Fibroblast of pulmonary artery (primary cell): ENCODE measurements at places on chromosomes 16 and 17.

- no peak for DNase-seq
These were observed 206.9 kb upstream of the CACNG5 start for GRCh38 chr17:66627985-66628384.

DNA sequence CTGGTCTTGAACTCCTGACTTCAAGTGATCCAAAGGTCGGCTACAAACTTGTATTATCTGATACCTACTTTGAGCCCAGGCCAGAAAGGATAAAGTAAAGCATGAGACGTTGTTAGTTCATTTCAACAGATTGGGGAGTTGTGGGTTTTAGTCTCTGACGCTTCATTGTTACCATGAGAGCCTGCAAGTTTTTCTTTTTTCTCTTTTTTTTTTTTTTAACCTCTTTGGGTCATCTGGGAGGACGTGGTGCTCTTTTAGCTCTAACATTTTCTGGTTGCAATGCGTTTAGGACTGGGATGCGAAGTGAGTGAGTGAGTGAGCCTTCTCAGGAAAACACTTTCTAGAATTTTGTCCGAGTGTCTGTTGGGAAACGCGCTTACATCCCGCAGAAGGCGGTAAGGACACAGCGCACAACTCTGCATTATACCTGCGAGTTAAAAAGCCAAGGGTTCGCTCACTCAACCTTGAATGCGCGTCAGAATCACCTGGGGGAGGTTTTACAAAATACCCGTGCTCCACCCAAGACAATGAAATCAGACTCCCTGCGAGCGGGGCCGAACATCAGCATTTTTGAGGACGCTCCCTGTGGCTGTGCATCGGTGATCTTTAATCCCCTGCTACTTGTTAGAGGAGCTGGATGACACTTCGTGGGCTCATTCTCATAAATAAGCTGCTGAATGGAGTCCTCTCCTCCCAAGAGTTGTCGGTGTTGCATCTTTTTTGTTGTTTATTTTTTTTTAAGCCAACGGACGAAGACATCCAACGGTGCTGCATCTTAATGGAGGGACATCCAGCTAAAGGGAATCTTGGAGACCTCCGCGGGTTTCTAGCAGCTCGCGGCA lies 629 bp upstream of the RNF135 start:
- DNase-seq = peak; percentile 10

DNA sequence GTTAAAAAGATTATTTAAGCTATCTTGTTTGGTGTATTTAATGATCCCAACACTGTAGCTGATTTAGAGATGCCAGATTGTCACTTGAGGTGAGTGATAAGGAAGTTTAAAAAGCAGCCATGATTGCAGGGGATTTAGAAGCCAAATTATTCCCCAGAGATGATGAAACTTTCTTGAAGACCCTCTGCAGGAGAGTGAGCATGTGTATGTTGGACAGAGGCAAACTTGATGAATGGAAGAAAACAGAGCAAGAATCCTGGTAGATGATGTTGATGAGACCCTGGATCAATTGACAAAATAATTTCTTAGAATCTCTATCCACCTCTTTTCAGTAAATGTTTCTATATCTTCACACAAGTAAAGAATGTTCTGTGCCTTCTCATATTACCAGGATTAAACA lies 14.4 kb upstream of the ADAMTS18 start:
- no peak for DNase-seq

GRCh38 chr16:2710711-2711231 lies 9.3 kb downstream of the PRSS27 start:
- no peak for DNase-seq

GRCh38 chr16:2597560-2597902 lies 59.7 kb downstream of the PDPK1 start:
- DNase-seq = no peak

GRCh38 chr16:2022723-2023091 lies 3.1 kb downstream of the NPW start:
- peak; percentile 62 for DNase-seq

- no peak for DNase-seq
These were observed 10.5 kb downstream of the CDK5RAP3 start for GRCh38 chr17:47981462-47981861.

GRCh38 chr16:63415014-63415413 lies 1378.8 kb upstream of the CDH8 start:
- DNase-seq = no peak

DNA sequence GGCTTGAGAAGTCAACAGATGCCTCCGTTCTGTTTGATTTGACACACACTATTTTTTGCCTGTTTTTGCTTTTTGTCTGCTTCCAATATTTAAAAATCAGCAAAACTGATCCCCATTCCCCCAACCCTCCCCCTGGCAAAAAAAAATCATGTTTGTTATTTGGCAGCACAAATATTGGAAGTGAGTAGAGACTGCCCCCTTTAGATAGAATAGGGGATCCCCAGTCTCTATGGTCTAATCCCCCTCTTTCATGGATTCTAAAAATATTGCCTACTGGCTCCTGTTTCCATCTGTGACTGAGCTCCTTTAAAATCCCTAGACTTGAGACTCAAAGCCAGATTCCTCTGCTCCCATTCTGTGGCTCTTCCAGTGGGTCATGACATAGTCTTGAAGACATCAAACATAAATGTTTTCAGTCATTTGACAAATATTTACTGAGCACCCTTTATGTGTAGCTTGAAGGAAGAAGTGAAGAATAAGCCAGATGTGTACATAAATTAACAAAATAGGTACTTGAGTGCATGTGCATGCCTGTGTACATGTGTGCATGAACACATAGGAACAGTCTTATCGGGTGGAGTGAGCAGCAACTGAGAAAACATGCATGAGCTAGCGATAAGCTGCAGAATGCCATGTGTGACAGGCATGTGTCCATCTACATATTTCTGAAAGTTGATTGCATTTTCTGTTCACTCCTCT lies 101.2 kb downstream of the SALL1 start:
- no peak for DNase-seq

DNA sequence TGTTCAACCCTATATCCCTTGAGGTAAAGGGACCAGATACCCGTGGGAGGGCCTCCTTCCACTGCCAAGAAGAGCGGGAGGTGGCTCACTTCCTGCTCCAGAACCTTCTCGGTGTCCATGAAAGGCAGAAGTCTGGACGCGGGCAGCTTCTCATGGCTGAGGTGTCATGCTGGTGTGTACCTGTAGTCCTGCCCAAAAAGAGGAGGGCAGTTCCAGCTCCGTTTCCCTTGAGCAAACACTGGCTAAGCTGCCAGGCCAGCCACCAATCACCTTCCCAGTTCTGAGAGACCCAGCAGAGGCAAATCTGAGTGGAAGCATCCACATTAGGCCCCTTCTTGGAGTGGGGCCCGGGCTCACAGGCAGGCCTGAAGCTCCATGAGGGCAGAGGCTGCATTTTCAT lies 5.6 kb downstream of the TMEM11 start:
- no peak for DNase-seq

- no peak for DNase-seq
These were observed 52.4 kb upstream of the MRPS23 start for GRCh38 chr17:57902117-57902799.
